Placental epithelial cell (primary cell): ENCODE measurements at places on chromosomes 12 and 14. TPM values are rescaled to one million over a fixed set of nuclear protein-coding genes. Genes with fewer than 3 reads are reported as not detected.

SDR9C7 gene
- under 0.01 TPM in 1 of 2 replicates, not detected in the other for total RNA-seq

PTPN6 gene
- 21.2 and 25.1 TPM in 2 replicates for total RNA-seq

EVL gene
- 17.8 and 38.5 TPM in 2 replicates for total RNA-seq

CMA1 gene
- total RNA-seq = not detected in 2 replicates
